ENCODE measurements at places on chromosomes 1 and 21.
A peak's percentile ranks its signal among the peaks of the same experiment; 100 is the strongest.

GRCh38 chr1:54287176-54287650, 87.2 kb downstream of the MRPL37 start:
- DNase-seq: peak; percentile 88

GRCh38 chr1:118981436-118981835, 6.7 kb downstream of the TBX15 start:
- peak; percentile 50 for DNase-seq

DNA sequence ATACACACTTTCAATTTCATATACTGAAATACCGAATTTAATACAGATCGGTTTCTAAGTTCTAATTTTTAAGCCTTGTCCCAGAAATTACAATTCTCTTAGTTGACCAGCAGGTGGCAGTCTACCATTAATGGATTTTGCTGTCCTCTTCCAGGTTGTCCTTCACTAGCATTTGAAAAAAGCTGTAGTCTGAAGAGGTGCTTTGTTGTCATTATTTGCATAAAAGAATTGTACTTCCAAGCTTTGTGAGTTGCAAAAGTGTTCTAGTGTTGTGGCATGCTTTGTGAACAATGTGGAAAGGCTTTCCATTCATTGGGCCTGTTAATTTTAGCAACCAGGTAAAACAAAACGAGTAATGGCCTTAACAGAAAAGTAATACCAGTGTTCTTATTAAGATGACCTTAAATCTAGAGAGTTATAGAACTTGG, 193.6 kb downstream of the RPS6KC1 start:
- peak; percentile 50 for DNase-seq

DNA sequence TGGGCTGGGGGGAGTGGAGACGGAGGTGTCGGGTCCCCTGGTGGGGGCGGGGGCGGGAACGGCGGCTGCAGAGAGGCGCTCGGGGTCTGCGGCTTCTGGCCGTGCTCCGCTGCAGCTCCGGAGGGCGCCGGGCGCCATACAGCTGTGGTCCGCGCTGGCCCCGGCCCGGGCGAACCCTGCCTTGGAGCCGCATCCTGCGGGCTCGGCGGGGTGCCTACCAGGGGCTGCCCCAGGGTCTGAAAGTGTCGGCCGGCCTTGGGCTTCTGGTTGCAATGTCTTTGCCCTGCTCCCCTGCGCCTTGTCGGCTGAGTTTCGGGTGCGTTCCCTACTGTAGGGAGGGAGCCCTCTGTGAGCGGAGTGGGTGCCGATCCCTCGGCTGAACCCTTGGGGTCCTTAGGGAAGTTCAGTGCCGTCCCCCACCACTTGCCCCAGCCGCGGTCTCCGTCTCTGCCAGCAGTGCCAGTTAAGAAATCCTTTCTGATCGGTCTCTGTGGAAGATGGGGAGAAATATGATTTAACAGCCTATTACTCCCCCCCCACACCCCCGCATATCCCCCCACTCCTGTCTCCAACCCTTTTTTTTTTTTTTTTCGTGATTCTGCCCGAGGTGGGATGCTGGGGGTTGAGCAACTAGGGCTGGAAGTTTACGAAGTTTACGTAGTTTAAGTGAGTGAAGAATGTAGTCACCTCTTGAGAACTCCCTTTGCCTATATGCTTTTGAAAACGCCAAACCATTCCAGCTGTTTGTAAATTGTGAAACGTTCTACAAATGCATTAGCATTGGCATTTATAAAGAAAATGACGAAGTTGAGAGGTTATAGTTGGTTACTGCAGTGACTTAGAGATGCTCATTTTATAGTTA, 588 bp downstream of the NEXN start:
- peak; percentile 68 for DNase-seq

- no peak for DNase-seq
Observed at GRCh38 chr21:38493549-38494250, 4.6 kb downstream of the ERG start.

GRCh38 chr1:185170291-185170848, 13.4 kb downstream of the SWT1 start:
- DNase-seq: peak; percentile 63

DNA sequence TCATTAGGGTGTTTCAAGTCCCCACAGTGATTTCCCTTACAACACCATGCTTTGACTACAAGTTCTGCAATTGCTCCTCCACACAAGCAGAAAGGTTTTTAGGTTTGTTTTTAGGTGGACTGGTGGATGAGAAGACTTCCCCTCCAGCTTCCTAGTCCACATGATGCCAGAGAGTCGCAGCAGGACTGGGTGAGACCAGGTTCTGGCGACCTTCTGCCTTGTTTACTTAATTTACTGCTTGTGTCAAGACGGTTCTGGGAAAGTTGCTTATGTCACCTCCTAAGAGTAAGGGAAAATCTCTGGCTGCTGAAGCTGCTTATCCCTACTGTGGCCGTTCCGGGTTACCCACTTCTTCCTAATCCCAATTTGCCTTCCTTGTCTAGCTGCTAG, 76.4 kb downstream of the GLUL start:
- no peak for DNase-seq

DNA sequence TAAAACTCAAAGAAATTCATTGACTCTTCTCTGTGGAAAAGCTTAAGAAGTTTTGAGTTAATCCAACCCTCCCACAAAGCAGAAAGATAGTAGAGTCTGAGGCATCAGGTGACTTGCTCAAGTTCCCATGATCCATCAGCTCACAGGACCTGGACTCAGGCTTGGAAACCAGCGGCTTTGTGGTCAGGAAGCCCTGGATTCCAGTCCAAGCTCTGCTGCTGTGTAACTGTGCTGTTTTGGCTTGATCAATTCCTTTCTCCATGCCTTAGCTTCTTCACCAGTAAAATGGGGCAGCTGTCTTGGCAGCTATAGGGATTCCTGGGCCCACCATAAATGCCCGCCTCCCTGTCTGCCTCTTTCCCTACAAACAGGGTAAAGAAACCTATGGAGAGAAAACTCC, 180.2 kb downstream of the HIVEP3 start:
- peak; percentile 43 for DNase-seq

GRCh38 chr1:15116966-15117365, 36.6 kb upstream of the TMEM51 start:
- no peak for DNase-seq

GRCh38 chr1:200075938-200076546, 48.5 kb downstream of the NR5A2 start:
- DNase-seq: peak; percentile 90

DNA sequence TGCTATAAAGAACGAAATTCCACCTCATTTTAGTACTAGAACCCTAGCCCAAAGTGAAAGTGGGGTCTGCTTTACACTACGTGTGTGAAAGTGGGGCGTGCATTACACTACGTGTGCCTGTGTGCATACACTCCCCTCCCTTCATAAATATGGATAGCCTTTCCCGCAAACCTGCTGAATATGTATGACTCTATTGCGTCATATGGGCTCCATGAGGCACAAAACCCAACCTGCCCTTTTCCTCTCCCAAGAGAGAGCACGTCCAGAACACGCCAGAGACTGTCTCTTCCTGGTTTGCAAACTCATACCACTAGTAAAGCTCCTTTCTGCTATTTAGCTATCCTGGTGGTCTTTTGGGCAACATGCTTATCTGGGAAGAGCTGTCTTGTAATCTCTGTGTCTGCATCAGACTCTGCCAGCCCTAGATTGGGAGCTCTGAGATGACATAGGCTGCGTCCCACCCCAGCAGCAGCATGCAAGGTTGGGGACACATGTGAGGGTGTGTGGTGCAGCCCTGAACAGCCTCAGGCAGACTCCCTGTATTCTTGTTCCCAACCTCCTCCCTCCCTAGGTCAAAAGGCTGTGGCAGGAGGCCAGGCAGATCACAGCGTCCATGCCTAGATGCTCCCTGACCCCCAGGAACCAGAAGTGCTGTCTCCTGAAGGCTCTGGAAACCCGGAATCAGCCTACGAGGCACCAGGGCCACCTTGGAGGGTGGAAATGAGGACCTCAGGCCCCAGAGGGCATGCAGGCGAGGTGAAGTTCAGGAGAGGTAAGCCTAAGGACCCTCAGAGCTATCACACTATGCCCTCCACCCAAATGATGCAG, 12.3 kb upstream of the PADI1 start:
- no peak for DNase-seq

- DNase-seq: peak; percentile 64
Observed at GRCh38 chr1:59013276-59013927, 229.6 kb upstream of the JUN start.

DNA sequence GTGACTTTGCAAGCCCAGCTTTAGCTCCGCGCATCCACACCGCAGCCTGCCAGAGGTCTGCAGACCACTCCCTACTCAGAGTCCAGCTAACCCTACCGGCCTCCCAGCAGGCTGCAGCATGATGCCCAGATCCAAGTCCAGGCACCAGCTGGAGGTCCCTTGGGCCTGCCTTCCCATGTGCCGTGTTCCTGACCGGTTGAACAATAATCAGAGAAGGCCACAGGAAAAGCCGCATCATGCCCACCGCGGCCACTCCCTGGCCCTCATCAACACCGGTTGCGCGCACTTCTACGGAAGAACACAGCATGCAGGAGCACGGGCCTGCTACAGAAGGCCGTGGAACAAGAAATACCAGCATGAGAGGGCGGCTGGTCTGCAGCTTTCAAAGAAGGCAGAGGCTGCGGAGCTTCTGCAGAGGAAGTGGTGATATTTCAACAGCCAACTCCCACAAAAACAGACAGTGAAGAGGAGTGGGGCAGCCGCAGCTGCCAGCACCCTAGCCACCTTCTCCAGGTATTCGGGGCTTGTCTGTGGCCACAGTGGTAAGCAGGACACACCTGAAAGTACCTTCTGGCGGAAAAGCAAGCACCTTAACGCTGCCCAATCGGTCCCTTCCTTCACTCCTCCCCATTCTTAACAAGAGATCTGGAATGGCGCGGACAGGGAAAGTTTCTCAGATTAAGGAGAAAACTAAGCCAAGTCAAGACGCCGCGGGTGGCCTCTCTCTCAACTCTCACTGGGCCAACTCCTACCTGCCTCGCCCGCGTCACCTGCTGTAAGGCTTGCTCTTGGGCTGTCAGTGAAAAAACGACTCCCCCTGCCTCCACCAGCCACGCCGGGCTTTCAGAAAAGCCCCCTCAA, 1.5 kb downstream of the PGBD5 start:
- no peak for DNase-seq

- no peak for DNase-seq
Observed at GRCh38 chr1:153556348-153556747, 7.3 kb upstream of the S100A3 start.

DNA sequence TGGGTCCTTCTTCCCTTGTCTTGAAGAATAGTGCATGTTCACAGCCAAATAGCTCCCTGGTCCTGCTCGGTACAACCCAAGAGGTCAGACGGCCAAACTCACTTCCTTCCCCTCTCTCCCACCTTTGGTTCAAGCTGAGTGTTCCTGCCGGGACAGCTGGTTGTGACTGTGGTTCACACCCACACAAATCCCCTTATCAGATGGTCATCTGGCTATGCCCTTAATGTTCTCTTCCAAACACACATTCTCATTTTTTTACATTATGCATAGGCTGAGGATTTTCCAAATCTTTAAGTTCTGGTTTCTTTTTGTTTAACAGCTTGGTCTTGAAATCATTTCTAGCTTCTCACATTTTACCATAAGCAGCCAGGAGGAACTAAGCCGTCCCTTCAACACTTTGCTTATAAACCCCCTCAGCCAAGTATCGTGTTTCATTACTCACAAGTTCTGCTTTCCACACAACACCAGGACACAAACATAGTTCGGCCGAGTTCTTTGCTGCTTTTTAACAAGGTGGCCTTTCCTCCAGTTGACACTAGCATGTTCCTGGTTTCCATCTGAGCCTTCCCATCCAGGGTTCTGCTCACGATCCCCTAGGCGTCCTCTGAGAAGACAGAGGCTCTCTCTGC, 19.7 kb upstream of the TSPEAR start:
- DNase-seq: no peak

DNA sequence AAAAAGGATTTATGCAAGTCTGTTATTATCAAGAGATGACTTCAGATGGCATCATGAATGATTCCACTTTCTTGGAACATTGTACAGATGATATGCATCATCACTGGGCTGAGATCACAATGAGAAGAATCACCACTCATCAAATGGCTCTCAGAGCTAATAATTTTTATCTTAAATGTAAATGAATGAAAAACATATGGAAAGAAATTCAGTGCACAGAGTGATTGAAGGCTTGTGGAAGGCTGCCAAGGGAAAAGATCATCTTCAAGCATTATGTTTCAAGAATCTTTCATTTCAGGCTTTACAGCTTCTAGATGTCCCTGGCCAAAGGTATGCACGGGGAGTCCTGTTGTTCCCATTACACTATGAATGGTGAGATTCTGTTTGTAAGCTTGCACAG, 955.7 kb downstream of the TTLL7 start:
- DNase-seq: no peak

DNA sequence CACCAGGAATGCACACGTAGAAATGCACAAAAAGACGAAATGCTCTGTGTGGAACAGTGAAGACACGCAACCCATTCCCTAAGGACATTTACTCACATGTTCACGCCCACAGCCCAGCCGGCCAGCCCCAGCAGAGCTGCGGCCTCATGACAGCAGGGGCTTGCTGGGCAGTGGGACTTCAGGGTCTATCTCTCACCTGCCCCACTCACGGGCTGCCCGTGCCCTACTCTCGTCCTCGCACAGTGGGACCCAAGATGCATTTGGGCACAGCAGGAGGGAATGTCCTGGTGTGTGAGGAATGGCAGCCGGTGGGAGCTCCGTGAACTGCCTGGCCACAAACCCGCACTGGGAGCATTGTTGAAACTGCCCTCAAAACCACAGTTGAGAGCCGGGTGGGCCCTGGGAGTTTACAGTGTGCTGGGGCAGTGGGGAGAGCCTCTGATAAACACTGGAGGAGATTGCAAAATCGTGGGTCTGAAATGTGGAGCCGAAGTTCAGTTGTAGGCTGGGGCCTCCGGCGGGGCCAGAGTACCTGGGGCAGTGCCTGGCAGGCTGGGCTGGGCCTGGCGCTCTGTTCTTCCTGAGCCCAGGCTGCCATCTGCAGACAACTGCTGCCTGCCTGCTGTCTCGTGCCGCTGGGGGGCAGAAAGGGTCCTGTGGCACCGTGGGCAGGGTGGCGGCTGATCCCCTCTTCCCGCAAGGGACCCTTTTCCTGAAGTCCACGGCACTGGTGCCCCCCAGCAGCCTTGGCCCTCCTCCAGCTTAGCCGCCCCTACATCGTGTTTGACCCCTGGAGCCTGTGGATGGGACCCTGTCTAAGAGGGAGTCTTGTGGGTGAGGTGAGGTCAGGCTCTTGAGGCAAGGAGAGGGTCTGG, 20.7 kb upstream of the POFUT2 start:
- DNase-seq: peak; percentile 67

- no peak for DNase-seq
Observed at GRCh38 chr1:172779491-172779890, 120.6 kb downstream of the FASLG start.

- DNase-seq: no peak
Observed at GRCh38 chr1:21906173-21907078, 30.7 kb downstream of the HSPG2 start.

GRCh38 chr1:233639611-233640010, 25.7 kb downstream of the KCNK1 start:
- no peak for DNase-seq
